ENCODE measurements at places on chromosomes 4 and X. TPM values are rescaled to one million over a fixed set of nuclear protein-coding genes. Genes with fewer than 3 reads are reported as not detected.
A peak's percentile ranks its signal among the peaks of the same experiment; 100 is the strongest.

DNA sequence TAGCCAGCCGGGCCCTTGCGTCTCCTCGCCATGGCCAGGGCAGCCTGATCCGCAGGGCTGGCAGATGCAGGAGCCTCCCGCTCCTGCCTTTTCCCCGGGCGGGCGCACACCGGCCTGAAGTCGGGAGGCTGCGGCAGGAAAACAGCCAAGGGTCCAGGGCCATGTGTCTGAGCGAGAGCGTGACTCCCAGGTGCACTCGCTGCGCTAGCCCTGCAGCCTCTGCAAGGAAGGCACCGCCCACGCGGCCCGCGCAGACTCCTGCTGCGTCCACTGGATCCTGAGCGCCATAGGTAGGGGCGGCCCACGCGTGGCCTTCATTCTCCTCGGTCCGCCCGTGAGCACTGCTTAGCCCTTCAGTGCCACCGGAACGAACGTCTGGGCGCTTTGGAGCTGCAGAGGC lies 379.9 kb downstream of the TRAM1L1 start:
- DNase-seq, result no peak
- no peak overlapping the region for H3K4me3 ChIP-seq
- H3K27ac ChIP-seq, result no peak overlapping the region
- H3K36me3 ChIP-seq, result no peaks in the 10 kb centered on the region
- no peaks in the 10 kb centered on the region for H3K27me3 ChIP-seq
- H3K4me1 ChIP-seq, result no peaks in the 10 kb centered on the region

- H3K27me3 ChIP-seq, result no peaks in the 10 kb centered on the region
- H3K27ac ChIP-seq, result no peak overlapping the region
- DNase-seq, result no peak
- peak overlapping the region; percentile 21 for H3K4me3 ChIP-seq
- H3K36me3 ChIP-seq, result no peaks in the 10 kb centered on the region
Measured at GRCh38 chr4:75629239-75629638, 1.1 kb downstream of the CDKL2 start.

NDP gene
- 0.66 TPM for total RNA-seq

ATP8A1 gene
- 13.0 TPM for total RNA-seq

CDKL2 gene
- total RNA-seq, result 2.1 TPM

ZRSR2 gene
- 20.4 TPM for total RNA-seq

- peaks cover 33% of the 10 kb centered on the region for H3K27me3 ChIP-seq
- no peaks in the 10 kb centered on the region for H3K36me3 ChIP-seq
- DNase-seq, result no peak
- H3K27ac ChIP-seq, result no peak overlapping the region
Measured at GRCh38 chr4:38150766-38151165, 190.6 kb downstream of the PTTG2 start.

MAGEA2B gene
- not detected for total RNA-seq

- no peaks in the 10 kb centered on the region for H3K27me3 ChIP-seq
- H3K27ac ChIP-seq, result peak overlapping the region; percentile 95
- peak; percentile 59 for DNase-seq
- H3K36me3 ChIP-seq, result peaks cover 28% of the 10 kb centered on the region
- peak overlapping the region; percentile 42 for H3K4me3 ChIP-seq
Measured at GRCh38 chrX:112832481-112833095, 8.0 kb downstream of the AMOT start.

BCOR gene
- 49.7 TPM for total RNA-seq

- H3K27me3 ChIP-seq, result no peaks in the 10 kb centered on the region
- DNase-seq, result no peak
- peaks cover 39% of the 10 kb centered on the region for H3K36me3 ChIP-seq
- no peak overlapping the region for H3K4me3 ChIP-seq
- no peak overlapping the region for H3K27ac ChIP-seq
- no peaks in the 10 kb centered on the region for H3K4me1 ChIP-seq
Measured at GRCh38 chr4:185404031-185404430, 7.4 kb downstream of the ANKRD37 start.

SGMS2 gene
- 9.2 TPM for total RNA-seq

DNA sequence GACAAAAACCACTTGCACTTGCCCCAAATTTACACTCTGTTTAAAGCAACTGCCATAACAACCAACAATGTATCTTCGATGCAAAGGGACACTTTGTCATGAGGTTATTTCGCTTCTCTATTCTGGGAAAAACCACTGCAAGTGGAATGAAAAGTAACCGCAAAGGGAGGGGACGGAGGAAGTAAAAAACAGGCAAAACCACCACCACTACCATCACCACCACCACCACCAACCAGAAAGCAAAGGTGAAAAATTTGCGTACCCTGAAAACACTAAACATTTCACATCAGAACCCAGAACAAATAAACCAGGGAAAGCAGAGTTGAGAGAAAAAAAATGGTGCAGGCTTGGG lies 1.2 kb upstream of the N4BP2 start:
- DNase-seq, result no peak
- peaks cover 2% of the 10 kb centered on the region for H3K36me3 ChIP-seq
- peak overlapping the region; percentile 97 for H3K27ac ChIP-seq
- peaks cover 29% of the 10 kb centered on the region for H3K4me1 ChIP-seq
- H3K4me3 ChIP-seq, result peak overlapping the region; percentile 76
- no peaks in the 10 kb centered on the region for H3K27me3 ChIP-seq

DNA sequence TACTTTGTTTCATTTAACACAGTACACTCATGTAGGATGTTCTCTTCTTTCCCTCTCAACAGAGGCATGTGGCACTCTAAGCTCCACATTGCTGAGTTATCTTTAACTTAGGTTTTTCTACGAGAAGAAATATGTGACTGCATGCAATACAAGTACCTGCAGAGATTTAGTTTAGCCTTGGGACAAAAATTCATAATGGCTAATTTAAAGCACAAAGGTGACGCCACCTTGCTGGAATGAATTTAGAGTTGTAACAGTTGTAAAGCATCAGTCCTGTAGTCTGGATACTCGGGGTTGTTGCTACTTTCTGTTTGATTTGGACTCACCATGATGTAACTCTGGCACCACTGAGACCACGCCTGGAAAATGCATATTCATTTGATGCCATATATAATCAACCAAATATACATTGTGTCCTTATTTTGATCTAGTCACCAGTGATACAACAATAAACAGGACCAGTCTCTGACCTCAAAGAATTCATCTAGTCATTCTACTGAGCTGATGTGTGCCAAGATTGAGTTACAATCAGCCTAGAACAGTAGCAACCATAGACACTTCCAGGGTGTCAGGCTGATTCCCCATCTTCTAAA lies 451.0 kb upstream of the ZFP42 start:
- H3K36me3 ChIP-seq, result peaks cover 3% of the 10 kb centered on the region
- DNase-seq, result no peak
- no peak overlapping the region for H3K4me3 ChIP-seq

GYPB gene
- total RNA-seq, result not detected

C4orf36 gene
- total RNA-seq, result 1.6 TPM

- peaks cover 20% of the 10 kb centered on the region for H3K27me3 ChIP-seq
- peak overlapping the region; percentile 49 for H3K4me3 ChIP-seq
- H3K4me1 ChIP-seq, result peaks cover 18% of the 10 kb centered on the region
- peak overlapping the region; percentile 7 for H3K27ac ChIP-seq
Measured at GRCh38 chr4:4249866-4250265, 1.8 kb upstream of the TMEM128 start.

GRCh38 chr4:142984871-142985585 lies 138.9 kb upstream of the INPP4B start:
- DNase-seq, result no peak
- H3K4me1 ChIP-seq, result peaks cover 5% of the 10 kb centered on the region
- no peak overlapping the region for H3K27ac ChIP-seq
- no peaks in the 10 kb centered on the region for H3K36me3 ChIP-seq
- H3K27me3 ChIP-seq, result peaks cover 3% of the 10 kb centered on the region

DNA sequence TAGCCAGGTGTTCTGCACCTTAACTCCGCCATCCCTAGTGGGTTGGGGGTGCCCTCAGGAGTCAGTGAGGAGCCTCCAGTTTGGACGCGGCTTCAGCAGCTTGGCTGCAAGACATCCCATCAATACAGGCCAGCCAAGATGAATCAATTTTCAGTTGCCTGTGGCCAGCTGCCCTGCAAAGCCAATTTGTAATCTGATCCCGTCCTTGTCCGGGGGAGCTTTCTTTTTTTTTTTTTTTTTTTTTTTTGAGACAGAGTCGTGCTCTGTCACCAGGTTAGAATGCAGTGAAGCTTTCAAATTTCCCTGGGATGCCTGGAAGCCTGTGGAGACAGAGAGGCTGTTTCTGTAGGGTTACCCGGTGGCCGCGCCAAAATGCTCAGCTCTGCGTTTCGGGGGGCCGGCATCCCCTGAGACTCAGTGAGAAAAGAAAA lies 192.5 kb downstream of the ASMT start:
- H3K4me3 ChIP-seq, result peak overlapping the region; percentile 30
- no peak for DNase-seq
- peaks cover 7% of the 10 kb centered on the region for H3K4me1 ChIP-seq
- peaks cover 3% of the 10 kb centered on the region for H3K27me3 ChIP-seq
- H3K36me3 ChIP-seq, result no peaks in the 10 kb centered on the region
- H3K27ac ChIP-seq, result no peak overlapping the region

CHST7 gene
- 0.40 TPM for total RNA-seq

DNA sequence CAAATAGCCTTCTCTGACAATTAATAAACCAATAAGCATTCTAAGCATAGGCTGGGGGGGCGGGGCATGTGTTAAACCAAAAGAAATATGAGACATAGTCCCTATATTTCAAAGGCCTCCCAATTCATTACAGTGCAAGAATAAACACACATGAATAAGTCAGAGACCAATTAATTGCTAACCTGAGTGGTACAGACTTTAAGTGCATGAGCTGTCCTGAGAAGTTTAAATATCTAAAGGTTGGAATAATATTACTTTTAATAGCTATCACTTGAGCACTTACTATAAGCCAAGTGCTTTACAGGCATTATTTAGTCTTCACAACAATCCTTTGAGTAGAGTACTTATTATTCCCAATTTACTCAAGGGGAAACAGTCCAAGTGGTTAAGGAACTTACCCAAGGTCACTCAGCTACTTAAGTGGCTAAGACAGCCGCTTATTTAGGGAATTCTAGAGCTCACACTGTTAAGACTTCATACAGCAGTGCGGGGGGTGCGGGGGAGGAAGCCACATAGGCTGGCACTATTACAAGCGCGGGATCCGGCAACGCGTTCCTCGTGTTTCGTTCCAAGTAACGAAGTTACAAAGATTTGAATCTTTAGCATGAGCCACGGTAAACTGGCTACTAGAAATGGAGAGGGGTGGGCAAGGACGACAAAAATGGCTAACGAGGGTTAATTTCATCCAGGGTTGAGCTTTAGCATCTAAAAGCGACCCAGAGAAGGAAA lies 1.4 kb downstream of the THOC2 start:
- peak overlapping the region; percentile 96 for H3K27ac ChIP-seq
- H3K36me3 ChIP-seq, result peaks cover 2% of the 10 kb centered on the region
- no peaks in the 10 kb centered on the region for H3K27me3 ChIP-seq
- H3K4me3 ChIP-seq, result peak overlapping the region; percentile 91
- H3K4me1 ChIP-seq, result peaks cover 21% of the 10 kb centered on the region

GRCh38 chr4:14856062-14856933 lies 146.0 kb upstream of the CPEB2 start:
- H3K4me3 ChIP-seq, result no peak overlapping the region
- H3K27ac ChIP-seq, result no peak overlapping the region
- H3K4me1 ChIP-seq, result peaks cover 4% of the 10 kb centered on the region
- H3K27me3 ChIP-seq, result peaks cover 2% of the 10 kb centered on the region
- no peaks in the 10 kb centered on the region for H3K36me3 ChIP-seq

DNA sequence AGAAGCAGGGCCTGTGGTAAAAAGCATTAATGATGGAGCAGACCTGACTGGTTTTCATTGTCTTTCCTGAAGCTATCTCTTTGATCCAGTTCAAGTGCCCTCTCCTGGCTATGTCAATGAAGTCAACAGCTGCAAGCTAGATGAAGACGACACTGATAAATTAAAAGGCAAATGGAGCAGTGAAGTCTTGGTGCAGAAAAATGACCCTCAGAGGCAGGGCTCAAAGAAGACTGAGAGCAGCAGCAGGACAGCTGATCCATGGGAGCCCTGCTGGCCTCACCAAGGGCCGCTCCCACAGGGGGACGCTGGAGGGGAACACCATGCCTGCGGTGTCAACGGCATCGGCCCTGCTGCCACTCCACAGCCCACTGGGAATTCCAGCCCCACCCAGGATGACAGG lies 96.2 kb downstream of the RELL1 start:
- DNase-seq, result no peak
- peaks cover 7% of the 10 kb centered on the region for H3K4me1 ChIP-seq
- H3K27me3 ChIP-seq, result no peaks in the 10 kb centered on the region

GRCh38 chr4:109729117-109729717 lies 653 bp downstream of the PLA2G12A start:
- peaks cover 19% of the 10 kb centered on the region for H3K36me3 ChIP-seq
- H3K4me1 ChIP-seq, result peaks cover 27% of the 10 kb centered on the region

- no peak for DNase-seq
- H3K27ac ChIP-seq, result no peak overlapping the region
- H3K27me3 ChIP-seq, result peaks cover 1% of the 10 kb centered on the region
- H3K36me3 ChIP-seq, result no peaks in the 10 kb centered on the region
- H3K4me1 ChIP-seq, result peaks cover 5% of the 10 kb centered on the region
Measured at GRCh38 chrX:1239681-1240142, 27.3 kb upstream of the CRLF2 start.

- no peaks in the 10 kb centered on the region for H3K27me3 ChIP-seq
- no peaks in the 10 kb centered on the region for H3K36me3 ChIP-seq
- peaks cover 11% of the 10 kb centered on the region for H3K4me1 ChIP-seq
- H3K4me3 ChIP-seq, result no peak overlapping the region
- DNase-seq, result no peak
Measured at GRCh38 chr4:156673483-156673882, 298.1 kb downstream of the PDGFC start.

DNA sequence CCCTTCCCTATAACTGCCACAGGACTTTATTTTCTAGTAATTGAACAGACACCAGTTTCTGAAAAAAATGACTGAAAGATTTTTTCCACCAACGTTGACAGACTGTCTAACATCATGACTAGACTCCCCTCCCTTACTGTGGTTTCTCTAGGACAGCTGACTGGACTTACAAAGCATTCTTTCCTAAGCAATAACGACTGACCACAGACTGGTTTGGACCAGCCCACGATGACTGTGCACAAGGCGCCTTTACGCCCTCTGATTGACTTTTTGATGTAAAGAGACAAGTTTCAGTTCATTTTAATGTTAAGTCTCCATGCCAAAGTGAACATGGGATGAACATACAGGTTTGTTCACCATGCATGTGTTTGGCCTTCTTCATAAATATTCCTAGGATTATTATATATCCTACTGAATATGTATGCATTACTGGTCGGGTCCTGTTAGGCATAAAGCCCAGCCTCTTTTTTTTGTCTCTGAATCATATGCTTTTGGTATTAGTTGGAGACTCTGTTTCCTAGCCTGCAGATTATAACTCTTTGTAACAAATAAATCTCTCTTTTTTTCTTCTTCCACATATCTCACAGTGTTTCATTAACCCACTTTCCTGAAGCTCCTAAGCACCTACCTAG lies 50.5 kb upstream of the UGT2B4 start:
- no peaks in the 10 kb centered on the region for H3K27me3 ChIP-seq
- no peak for DNase-seq
- peaks cover 1% of the 10 kb centered on the region for H3K4me1 ChIP-seq

- H3K36me3 ChIP-seq, result no peaks in the 10 kb centered on the region
- H3K4me3 ChIP-seq, result no peak overlapping the region
- DNase-seq, result no peak
- no peak overlapping the region for H3K27ac ChIP-seq
- H3K27me3 ChIP-seq, result no peaks in the 10 kb centered on the region
Measured at GRCh38 chr4:78174891-78175290, 117.8 kb downstream of the FRAS1 start.

- H3K27ac ChIP-seq, result no peak overlapping the region
- no peak for DNase-seq
- H3K4me3 ChIP-seq, result no peak overlapping the region
- no peaks in the 10 kb centered on the region for H3K27me3 ChIP-seq
Measured at GRCh38 chr4:48667148-48667547, 112.9 kb downstream of the FRYL start.

ZNF157 gene
- 1.1 TPM for total RNA-seq

GRCh38 chrX:111470681-111471403 lies 40.6 kb upstream of the SERTM2 start:
- no peaks in the 10 kb centered on the region for H3K36me3 ChIP-seq
- H3K27me3 ChIP-seq, result no peaks in the 10 kb centered on the region
- no peaks in the 10 kb centered on the region for H3K4me1 ChIP-seq

KIT gene
- 7.4 TPM for total RNA-seq

PCDH10 gene
- 22.3 TPM for total RNA-seq

Measured in mesothelial cell of epicardium (in vitro differentiated cells).